Calu3 (cell line): ENCODE measurements at places on chromosomes 7 and 10.

DNA sequence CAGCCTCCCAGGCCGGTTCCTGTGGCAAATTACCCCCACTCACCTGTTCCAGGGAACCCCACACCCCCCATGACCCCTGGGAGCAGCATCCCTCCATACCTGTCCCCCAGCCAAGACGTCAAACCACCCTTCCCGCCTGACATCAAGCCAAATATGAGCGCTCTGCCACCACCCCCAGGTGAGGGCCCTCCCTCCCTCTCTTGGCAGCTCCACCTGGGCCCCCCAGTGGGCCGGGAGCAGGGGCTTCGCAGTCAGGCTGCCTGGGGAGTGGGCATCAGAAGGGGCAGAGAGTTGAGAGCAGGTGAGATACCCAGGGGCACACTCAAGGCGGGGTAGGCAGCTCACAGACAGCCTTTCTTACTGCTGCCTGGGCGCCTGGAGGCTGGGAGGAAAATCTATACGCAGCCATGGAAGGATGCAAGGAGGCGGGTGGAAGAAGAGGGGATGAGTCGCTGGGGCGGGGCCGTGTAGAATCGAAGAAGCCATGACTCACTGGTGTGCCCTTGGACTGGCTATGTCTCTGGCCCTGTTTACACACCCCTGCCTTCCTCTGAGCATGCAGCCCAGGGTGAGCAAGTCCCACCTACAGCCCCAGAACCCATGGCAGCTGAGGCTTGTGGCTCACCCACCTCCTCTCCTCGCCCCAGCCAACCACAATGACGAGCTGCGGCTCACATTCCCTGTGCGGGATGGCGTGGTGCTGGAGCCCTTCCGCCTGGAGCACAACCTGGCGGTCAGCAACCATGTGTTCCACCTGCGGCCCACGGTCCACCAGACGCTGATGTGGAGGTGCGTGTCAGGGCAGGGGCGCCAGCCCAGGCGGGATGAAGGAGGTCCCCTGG is 48.6 kb upstream of the PPIF start:
- peak; percentile 63 for DNase-seq

GRCh38 chr7:151863386-151864079 is 13.4 kb downstream of the PRKAG2 start:
- DNase-seq: no peak

GRCh38 chr10:90959826-90960225 is 38.9 kb upstream of the ANKRD1 start:
- DNase-seq: no peak

GRCh38 chr7:105364684-105365083 is 24.0 kb downstream of the SRPK2 start:
- DNase-seq: no peak

DNA sequence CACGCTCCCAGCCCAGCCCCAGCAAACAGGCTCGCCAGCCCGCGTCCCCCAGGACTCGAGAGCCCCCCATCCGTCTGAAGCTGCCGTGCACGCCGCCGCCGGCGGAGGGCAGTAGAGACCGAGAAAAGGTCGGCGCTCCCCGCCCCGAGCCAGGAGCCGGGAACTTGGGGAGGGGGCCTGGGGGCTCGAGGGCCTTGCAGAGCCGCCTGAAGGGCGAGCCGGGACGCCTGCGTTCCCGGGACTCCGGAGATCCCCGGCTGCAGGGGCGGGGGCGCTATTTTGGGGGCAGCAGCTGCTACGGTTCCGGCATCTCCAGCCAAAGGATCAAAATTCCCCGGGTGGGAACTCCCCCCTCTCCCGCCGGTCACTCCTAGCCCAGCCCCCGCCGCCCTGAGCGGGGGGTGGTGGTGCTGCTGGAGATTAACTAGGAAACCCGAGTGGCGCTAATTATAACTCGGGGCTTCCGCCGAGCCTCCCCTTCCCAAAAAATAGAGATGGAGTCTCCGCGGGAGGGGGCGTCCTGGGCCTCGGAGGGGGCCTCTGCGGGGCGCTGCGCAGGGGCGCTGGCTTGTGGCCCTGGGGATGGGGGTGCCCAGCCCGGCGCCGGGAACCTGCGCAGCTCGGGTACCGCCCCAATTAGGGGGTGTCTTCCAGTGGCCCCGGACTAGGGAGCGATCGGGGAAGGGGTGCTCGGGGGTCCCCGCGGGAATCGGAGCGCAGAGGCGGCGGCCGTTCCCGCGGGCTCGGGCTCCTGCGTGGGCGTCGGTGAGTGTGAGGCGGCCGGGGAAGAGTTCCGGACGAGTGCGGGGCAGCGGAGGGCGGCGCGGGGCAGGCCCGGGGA is 608 bp downstream of the ACHE start:
- DNase-seq: peak; percentile 61

DNA sequence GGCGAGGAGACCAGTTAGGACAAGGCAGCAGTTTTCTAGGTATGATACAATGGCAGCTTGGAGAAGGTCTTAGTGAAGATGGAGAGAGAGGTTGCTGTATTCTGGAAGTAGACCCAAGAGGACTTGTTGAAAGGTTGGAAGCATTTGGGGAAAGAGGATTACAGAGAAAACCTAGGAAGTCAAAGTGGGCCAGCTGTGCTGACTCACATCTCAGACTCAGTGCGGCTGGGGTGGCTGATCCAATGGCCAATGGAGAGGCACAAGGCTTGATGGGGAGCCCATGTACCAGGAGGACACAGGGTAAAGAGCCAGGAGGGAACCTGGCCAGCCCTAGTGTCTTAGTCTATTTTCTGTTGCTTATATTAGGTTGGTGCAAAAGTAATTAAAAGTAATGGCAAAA is 194.5 kb upstream of the GALNT17 start:
- DNase-seq: no peak

- no peak for DNase-seq
Observed at GRCh38 chr7:47654672-47655298, 72.9 kb upstream of the TNS3 start.

DNA sequence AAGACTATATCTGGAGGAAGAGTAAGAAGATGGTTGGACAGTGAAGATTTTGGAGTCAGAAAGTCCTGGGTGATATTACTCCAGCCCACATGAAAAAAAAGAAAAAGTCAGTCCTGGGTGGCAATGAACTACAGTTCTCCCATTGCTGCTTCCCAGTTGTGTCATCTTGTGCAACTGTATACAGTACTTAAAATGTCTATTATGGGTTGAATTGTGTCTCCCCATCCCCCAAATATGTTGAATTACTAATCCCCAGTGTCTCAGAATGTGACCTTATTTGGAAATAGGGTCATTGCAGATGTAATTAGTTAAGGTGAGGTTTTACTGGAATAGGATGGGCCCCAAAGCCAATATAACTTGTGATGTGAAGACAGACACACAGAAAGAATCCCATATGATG is 15.6 kb downstream of the SEC23IP start:
- no peak for DNase-seq

DNA sequence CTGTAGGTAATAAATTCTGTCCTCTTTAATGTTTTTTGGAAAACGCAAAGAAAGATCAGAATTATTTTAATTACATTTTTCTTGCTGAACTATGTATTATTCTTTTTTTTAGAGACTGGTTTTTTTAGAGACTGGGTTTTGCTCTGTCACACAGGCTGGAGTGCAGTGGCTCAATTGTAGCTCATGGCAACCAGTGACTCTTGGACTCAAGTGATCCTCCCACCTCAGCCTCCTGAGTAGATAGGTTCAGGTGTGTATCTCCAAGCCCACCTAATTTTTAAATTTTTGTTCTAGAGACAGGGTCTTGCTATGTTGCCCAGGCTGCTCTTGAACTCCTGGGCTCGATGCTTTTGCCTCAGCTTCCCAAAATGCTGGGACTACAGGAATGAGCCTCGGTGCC is 5.3 kb upstream of the DENND10 start:
- no peak for DNase-seq

- no peak for DNase-seq
Observed at GRCh38 chr7:104686286-104686685, 327.7 kb upstream of the KMT2E start.
